ENCODE measurements at places on chromosomes 3 and 15. TPM values are rescaled to one million over a fixed set of nuclear protein-coding genes. Genes with fewer than 3 reads are reported as not detected.

Gene ACTRT3
- 2.5 TPM for total RNA-seq

Gene CLDN16
- not detected for total RNA-seq

Gene SNX4
- total RNA-seq: 20.5 TPM

Gene ATP13A5
- total RNA-seq: not detected

Gene FGF7
- not detected for total RNA-seq

Gene PLSCR2
- not detected for total RNA-seq

Gene SCN11A
- total RNA-seq: not detected

Gene STRIT1
- not detected for total RNA-seq

Gene SNURF
- 7.0 TPM for total RNA-seq

Gene LYZL4
- total RNA-seq: not detected

Gene NR1I2
- total RNA-seq: not detected

Gene HTR3E
- not detected for total RNA-seq

Gene C3orf85
- total RNA-seq: not detected

Gene TTC23
- total RNA-seq: 11.1 TPM

Gene LTK
- 0.06 TPM for total RNA-seq

Gene IL17RC
- total RNA-seq: 18.5 TPM
